ENCODE measurements at places on chromosomes 2 and 18. TPM values are rescaled to one million over a fixed set of nuclear protein-coding genes. Genes with fewer than 3 reads are reported as not detected.

The CHRND gene
- polyA plus RNA-seq, result not detected

GRCh38 chr18:53757328-53757727 lies 467.1 kb downstream of the MBD2 start:
- no peak for DNase-seq

The ALLC gene
- not detected for polyA plus RNA-seq

DNA sequence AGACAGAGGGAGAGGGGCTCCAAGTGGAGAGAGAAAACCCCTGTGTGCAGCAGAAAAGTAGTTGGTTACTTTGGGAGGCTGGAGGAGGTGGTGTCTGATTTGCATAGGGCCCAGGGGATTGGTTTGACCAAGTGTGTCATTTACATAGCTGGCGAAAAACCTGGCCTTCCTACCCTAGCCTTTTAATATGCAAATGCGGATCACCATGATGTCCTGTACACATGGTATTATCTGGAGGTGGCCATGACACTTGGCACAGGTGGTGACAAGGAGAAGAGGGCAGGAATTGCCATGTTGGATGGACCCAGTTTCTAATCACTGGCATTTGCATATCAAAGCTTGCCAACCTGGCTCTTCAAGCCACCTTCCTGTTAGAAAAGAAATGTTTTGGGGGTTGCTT lies 120.8 kb upstream of the CHAC2 start:
- DNase-seq, result no peak

DNA sequence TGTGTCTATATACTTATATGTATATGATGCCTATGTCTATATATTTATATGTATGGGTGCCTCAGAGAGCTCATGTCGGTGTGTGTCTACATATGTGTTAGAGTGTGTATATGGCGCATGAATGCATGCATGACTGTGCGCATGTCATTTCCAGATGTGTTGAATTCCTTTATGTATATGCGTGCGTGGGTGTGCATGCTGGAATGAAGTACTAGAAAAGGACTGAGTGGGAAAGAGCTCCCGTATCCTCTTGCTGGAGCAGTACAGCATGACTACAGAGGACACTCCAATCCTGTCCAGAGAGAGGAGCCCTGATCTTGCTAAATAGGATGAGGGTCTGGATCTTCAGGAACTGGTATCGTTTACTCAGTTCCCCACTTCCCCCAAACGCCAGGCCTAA lies 56.8 kb upstream of the LRPPRC start:
- DNase-seq, result no peak

DNA sequence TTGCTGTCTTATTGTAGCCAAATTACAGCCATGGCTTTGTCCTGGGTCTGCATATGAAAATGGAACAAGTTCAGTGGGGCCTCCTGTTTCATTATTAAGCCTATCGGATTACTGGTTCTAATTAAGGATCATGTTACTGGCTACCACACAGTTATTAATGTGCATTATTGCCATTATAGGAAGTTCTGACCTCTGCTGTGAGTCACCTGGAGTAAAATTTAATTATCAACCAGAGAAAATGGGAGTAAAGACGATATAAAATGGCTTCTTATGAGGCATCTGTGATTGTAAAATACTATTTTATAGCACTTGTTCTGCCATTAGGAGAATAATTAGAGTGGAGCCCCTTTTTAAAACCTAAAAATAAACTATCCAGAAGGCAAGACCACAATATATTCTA lies 143.3 kb upstream of the ITGB6 start:
- no peak for DNase-seq

The TIMM21 gene
- polyA plus RNA-seq, result 49.4 TPM

DNA sequence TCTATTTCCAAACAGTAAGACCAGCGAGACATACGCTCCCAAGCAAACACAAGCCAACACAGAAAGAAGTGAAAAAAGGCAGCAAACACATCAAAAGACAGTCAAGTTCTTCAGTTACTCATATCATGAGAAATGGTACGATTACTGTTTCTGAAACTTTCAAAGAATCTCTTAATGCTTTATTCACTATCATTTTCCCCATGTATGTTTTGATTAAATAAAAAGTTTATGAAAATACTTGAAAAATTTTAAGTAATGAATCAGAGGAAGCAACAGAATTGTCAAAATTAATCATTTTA lies 114.9 kb downstream of the HDAC4 start:
- no peak for DNase-seq

The POTEJ gene
- 0.02 TPM for polyA plus RNA-seq

The EPAS1 gene
- 312 TPM for polyA plus RNA-seq

The CTLA4 gene
- not detected for polyA plus RNA-seq

The ZNF385B gene
- polyA plus RNA-seq, result 0.22 TPM

- no peak for DNase-seq
Observed at GRCh38 chr18:58227361-58227930, 183.4 kb downstream of the NEDD4L start.

The DUSP2 gene
- 2.2 TPM for polyA plus RNA-seq

DNA sequence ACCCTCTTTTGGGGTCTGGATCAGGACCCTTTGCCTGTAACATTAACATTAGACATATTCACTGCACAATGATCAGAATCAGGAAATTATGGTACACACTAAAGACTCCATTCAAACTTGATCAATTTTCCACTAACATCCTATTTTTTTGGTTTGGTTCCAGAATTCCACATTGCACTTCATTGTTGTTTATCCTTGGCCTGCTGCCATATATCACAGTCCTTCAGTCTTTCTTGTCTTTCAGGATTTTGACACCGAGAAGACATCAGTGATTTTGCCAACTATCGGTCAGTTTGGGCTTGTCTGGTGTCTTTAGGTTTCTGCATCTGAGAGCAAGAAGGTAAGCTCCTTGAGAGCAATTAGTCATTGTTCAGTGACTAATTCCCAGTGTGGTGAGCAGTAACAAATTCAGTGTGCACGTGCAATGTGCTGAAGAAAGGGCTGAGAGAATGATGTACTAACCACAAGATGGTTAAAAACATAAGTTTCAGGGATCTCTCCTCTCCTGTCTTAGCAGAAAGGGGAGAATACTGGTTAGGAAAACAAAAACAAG lies 23.5 kb downstream of the MARCHF4 start:
- peak; percentile 49 for DNase-seq

GRCh38 chr2:62743506-62743905 lies 38.0 kb downstream of the EHBP1 start:
- no peak for DNase-seq

GRCh38 chr2:174749793-174750192 lies 14.5 kb downstream of the CHRNA1 start:
- no peak for DNase-seq

- DNase-seq, result no peak
Observed at GRCh38 chr2:48750128-48750739, 5.3 kb downstream of the LHCGR start.

The HRH4 gene
- polyA plus RNA-seq, result 0.05 TPM

The GULP1 gene
- polyA plus RNA-seq, result 53.5 TPM
